CD4-positive, alpha-beta T cell (primary cell): ENCODE measurements at places on chromosomes 16 and 17. TPM values are rescaled to one million over a fixed set of nuclear protein-coding genes. Genes with fewer than 3 reads are reported as not detected.

GPR179 gene
- total RNA-seq, result not detected

- DNase-seq, result no peak
- H3K4me3 ChIP-seq, result no peak overlapping the region
- no peaks in the 10 kb centered on the region for H3K27me3 ChIP-seq
Measured at GRCh38 chr16:51922476-51922875, 624.5 kb downstream of the TOX3 start.

GRCh38 chr17:10046786-10047785, 142.0 kb upstream of the RCVRN start:
- DNase-seq, result no peak
- no peaks in the 10 kb centered on the region for H3K27me3 ChIP-seq
- no peaks in the 10 kb centered on the region for H3K36me3 ChIP-seq
- peaks cover 4% of the 10 kb centered on the region for H3K4me1 ChIP-seq
- no peak overlapping the region for H3K27ac ChIP-seq

DNA sequence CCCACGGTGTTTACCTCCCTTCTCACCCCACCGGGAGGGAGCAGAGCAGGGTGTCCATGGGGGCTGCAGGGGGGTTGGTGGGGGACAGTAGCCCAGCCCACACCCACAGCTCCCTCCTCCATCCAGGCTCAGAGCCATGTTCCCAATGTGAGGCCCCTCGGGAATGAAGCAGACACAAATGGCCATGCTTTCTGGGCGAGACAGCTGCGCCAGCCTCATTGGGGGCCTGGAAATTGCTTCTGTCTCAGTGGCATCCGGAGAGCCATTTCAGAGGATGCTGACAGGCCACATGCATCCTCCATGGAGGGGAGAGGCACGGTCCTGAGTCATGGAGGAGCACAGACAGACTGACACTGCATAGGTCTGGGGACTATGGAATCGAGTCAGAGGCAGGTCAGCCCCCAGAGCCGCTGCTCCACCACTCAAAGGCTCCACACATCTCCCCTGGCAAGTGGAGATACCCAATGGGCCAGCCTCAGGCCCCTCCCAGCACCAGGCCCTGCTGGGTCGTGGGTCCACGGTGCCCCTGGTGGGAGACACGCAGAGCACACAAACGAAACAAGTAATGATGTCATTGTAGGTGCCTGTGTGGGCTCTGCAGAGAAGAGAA, 59.6 kb upstream of the ENPP7 start:
- H3K4me3 ChIP-seq, result no peak overlapping the region
- no peak for DNase-seq
- no peaks in the 10 kb centered on the region for H3K4me1 ChIP-seq
- no peaks in the 10 kb centered on the region for H3K36me3 ChIP-seq
- H3K27me3 ChIP-seq, result peaks cover 34% of the 10 kb centered on the region
- no peak overlapping the region for H3K27ac ChIP-seq

RGS9 gene
- total RNA-seq, result 0.60 TPM

DNA sequence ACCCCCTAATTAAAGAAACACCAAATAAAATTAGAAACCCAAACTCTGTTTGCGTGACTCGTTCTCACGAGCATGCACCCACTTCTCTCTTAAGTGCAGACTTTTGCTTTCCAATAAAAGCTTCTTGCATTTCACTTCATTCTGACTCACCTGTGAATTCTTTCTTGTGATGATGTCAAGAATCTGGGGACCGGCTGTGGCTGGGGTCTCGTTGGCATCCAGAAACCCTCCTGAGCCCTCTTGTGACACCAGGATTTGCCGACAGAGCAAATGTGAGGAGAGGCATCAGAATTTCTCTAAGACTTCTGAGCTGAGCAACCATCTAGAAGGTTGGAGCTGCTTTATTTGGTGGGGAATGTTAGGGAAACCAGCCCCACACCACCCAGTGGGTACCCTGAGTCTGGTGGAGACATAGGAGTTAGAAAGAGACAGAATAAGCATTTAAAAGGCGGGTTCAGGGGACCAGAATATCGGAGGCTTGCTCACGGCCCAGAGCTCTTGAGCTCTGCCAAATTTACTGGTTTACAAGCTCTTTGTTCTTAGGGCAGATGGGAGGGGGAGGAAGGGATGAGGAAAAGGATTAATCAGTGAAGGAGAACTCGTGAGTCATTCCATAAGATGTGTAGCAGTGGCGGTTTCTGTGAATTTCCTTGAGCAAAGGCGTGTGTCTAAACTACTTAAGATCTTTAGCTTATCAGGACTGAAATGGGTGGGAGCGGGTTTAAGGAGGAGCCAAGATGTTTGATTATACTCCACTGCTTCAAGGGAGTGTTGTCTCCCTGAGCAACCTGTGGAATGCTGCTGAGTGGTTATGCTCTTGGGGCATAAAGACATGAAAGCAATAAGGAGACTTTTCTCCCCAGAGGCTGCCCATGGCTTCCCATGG, 24.2 kb upstream of the TMC5 start:
- H3K27ac ChIP-seq, result no peak overlapping the region
- H3K4me1 ChIP-seq, result no peaks in the 10 kb centered on the region
- DNase-seq, result no peak
- no peaks in the 10 kb centered on the region for H3K36me3 ChIP-seq
- peaks cover 9% of the 10 kb centered on the region for H3K27me3 ChIP-seq

GRCh38 chr17:14780097-14780651, 479.3 kb downstream of the HS3ST3B1 start:
- no peak for DNase-seq
- H3K36me3 ChIP-seq, result no peaks in the 10 kb centered on the region
- H3K4me3 ChIP-seq, result no peak overlapping the region
- H3K4me1 ChIP-seq, result no peaks in the 10 kb centered on the region

- no peak overlapping the region for H3K4me3 ChIP-seq
- H3K4me1 ChIP-seq, result peaks cover 10% of the 10 kb centered on the region
- no peaks in the 10 kb centered on the region for H3K27me3 ChIP-seq
- peak; percentile 75 for DNase-seq
Measured at GRCh38 chr16:67672739-67673662, 6.4 kb downstream of the C16orf86 start.

CCL16 gene
- total RNA-seq, result not detected

GRCh38 chr16:15552507-15552906, 90.4 kb downstream of the MARF1 start:
- no peaks in the 10 kb centered on the region for H3K36me3 ChIP-seq
- no peak overlapping the region for H3K4me3 ChIP-seq
- no peak overlapping the region for H3K27ac ChIP-seq

DNA sequence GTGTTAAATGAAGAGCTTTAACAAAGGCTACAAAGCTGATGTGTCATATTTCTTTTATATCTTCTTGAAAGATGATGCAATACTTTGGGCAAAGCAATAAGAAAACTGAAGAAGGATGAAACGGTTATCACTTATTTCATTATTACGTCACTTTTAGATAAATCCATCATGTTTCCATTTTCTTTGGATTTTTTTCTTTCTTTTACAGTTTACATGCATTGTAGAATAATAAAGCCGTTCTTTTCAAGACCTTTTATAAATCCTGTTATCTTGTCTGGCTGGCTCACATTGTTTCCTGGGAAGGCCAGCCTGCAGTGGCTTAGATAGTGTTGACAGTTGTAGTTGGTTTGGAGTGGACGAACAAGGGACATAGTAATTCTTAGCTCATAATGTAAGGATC, 28.9 kb downstream of the TANC2 start:
- DNase-seq, result no peak
- H3K4me1 ChIP-seq, result no peaks in the 10 kb centered on the region
- H3K27ac ChIP-seq, result no peak overlapping the region
- no peaks in the 10 kb centered on the region for H3K36me3 ChIP-seq
- no peaks in the 10 kb centered on the region for H3K27me3 ChIP-seq

- DNase-seq, result no peak
- no peak within 1 kb of the TSS for H3K27ac ChIP-seq
Measured at GRCh38 chr16:22813948-22814710, at the start of gene HS3ST2. HS3ST2 (plus strand) TSS chr16:22814162; CDS start chr16:22814611, 449 bp downstream.

- no peaks in the 10 kb centered on the region for H3K36me3 ChIP-seq
- H3K4me1 ChIP-seq, result no peaks in the 10 kb centered on the region
- H3K27me3 ChIP-seq, result peaks cover 39% of the 10 kb centered on the region
- H3K4me3 ChIP-seq, result no peak overlapping the region
Measured at GRCh38 chr16:77171745-77172635, 19.0 kb upstream of the MON1B start.

BRD7 gene
- 103 TPM for total RNA-seq

OXLD1 gene
- total RNA-seq, result 25.3 TPM

- no peak overlapping the region for H3K4me3 ChIP-seq
- H3K27me3 ChIP-seq, result no peaks in the 10 kb centered on the region
- H3K4me1 ChIP-seq, result no peaks in the 10 kb centered on the region
- DNase-seq, result no peak
- H3K27ac ChIP-seq, result no peak overlapping the region
Measured at GRCh38 chr16:78760611-78761010, 661.2 kb downstream of the WWOX start.

TP53TG3 gene
- not detected for total RNA-seq

GRCh38 chr16:2077016-2077415, 29.2 kb downstream of the TSC2 start:
- H3K36me3 ChIP-seq, result peaks cover 69% of the 10 kb centered on the region
- H3K4me1 ChIP-seq, result no peaks in the 10 kb centered on the region
- H3K27me3 ChIP-seq, result no peaks in the 10 kb centered on the region
- DNase-seq, result no peak
- no peak overlapping the region for H3K27ac ChIP-seq
- no peak overlapping the region for H3K4me3 ChIP-seq

- H3K36me3 ChIP-seq, result no peaks in the 10 kb centered on the region
- no peak overlapping the region for H3K27ac ChIP-seq
- no peak for DNase-seq
- H3K4me1 ChIP-seq, result no peaks in the 10 kb centered on the region
- H3K4me3 ChIP-seq, result no peak overlapping the region
Measured at GRCh38 chr16:81137754-81138153, 41.6 kb upstream of the GCSH start.

DNA sequence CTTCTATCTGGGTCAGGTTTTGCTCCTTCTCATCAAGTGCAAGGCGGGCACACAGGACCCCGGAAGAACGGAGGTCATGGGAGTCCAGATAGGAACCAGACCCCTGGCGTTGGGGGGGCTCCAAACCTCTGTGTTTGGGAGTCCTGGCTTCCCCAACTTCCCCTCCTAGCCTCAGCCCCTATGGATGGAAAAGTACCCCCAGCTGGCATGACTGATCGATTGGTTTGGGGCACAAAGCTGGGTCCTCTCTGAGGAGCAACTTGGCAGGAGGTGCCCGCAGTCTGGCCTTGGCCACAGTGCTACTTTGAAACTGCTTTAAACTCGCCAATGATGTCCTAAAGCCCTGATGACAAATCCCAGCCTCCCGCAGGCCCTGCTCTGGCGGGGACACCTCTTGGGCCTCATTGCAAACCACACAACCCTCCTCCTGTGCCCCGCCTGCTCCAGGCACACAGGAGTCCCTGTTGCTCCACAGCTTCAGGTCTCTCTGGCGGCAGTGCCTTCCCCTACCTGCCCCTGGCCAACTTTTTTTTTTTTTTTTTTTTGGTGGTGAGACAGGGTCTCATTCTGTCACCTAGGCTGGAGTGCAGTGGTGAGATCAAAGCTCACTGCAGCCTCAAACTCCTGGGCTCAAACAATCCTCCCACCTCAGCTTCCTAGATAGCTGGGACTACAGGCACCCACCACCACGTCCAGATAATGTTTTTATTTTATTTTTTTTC, 38.0 kb upstream of the SNN start:
- no peaks in the 10 kb centered on the region for H3K36me3 ChIP-seq
- H3K4me1 ChIP-seq, result peaks cover 25% of the 10 kb centered on the region
- no peaks in the 10 kb centered on the region for H3K27me3 ChIP-seq

- no peak overlapping the region for H3K27ac ChIP-seq
Measured at GRCh38 chr17:36500745-36501225, 14.3 kb downstream of the ZNHIT3 start.

DNA sequence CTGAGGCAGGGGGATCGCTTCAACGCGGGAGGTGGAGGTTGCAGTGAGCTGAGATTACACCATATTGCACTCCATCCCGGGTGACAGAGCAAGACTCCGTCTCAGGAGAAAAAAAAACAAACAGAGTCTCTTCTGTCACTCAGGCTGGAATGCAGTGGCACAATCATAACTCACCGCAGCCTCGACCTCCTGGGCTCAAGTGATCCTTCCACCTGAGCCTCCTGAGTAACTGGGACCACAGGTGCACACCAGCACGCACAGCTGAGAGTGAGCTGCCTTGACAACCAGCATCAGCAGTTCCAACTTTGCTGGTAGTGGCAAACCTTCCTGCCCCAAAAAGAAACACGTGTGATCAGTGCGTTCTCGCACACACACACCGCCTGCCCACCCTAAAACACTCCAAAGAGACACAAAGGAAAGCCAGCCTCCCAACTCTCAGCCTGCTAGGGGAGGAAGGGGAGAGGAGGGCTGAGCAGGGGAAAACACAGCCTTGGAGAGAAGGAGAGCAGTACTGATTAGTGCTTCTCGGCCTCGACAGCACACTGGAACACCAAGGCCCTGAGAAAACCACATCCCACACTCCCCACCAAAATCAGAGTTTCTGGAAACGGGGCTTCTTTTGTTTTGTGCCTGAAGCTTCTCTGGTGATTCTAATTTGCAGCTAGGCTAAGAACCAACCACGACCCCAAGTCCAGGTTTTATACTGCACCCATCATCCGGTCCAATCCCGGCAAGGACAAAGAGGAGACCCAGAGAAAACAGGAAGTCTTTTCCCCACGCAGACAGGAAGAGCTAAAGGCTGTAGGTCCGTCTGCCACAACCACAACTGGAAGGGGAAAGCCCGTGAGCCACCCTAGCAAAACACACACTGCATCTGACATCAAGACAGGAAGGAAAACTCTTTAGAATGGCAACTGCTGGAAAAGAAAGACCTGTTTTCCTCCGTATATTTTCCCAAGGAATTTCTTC, 28.8 kb downstream of the ZCCHC14 start:
- no peaks in the 10 kb centered on the region for H3K27me3 ChIP-seq
- H3K27ac ChIP-seq, result no peak overlapping the region
- peak overlapping the region; percentile 3 for H3K4me3 ChIP-seq
- DNase-seq, result peak; percentile 11

DNA sequence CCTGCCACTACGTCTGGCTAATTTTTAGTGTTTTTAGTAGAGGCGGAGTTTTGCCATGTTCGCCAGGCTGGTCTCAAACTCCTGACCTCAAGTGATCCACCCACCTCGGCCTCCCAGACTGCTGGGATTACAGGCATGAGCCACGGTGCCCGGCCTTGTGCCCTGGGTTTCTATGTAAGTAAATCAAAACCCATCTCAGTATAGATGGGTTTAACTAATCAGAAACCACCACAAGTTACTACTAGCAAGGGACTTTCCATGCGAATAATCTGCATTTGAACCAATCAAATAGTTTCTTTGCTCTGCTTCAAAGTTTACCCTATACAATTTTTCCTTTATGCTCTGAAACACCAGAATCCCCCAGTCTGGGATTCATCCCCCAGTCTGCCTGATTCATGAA, 16.5 kb upstream of the EIF1 start:
- no peaks in the 10 kb centered on the region for H3K27me3 ChIP-seq
- no peaks in the 10 kb centered on the region for H3K36me3 ChIP-seq
- no peak overlapping the region for H3K27ac ChIP-seq
- DNase-seq, result no peak
- peaks cover 19% of the 10 kb centered on the region for H3K4me1 ChIP-seq

DNA sequence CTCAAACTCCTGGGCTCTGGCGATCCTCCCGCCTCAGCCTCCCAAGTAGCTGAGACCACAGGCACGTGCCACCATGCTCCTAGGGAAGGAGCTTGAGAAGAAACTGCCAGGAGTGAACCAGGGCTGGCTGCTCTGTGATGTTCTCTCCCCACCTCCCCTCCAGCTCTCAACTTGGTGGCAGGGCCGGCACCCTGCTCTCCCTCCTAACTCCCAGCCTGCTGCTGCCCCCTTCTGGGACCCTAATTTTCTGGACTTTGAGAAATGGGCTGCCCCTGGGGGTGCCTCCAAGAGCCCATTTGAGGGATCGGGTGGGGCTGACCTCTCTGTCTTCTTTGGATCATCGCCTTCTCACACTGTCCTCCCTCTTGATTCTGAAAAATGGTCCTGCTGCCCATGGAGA, 14.9 kb upstream of the STAT3 start:
- H3K27ac ChIP-seq, result no peak overlapping the region
- peaks cover 24% of the 10 kb centered on the region for H3K4me1 ChIP-seq
- no peaks in the 10 kb centered on the region for H3K36me3 ChIP-seq
- H3K27me3 ChIP-seq, result no peaks in the 10 kb centered on the region
